ENCODE measurements at places on chromosomes 3 and 15. TPM values are rescaled to one million over a fixed set of nuclear protein-coding genes. Genes with fewer than 3 reads are reported as not detected.
A peak's percentile ranks its signal among the peaks of the same experiment; 100 is the strongest.

GRCh38 chr3:21912711-21913110 lies 161.7 kb upstream of the ZNF385D start:
- no peaks in the 10 kb centered on the region for H3K36me3 ChIP-seq
- peak; percentile 7 for DNase-seq
- H3K27me3 ChIP-seq = no peaks in the 10 kb centered on the region
- no peak overlapping the region for H3K27ac ChIP-seq
- peaks cover 19% of the 10 kb centered on the region for H3K4me1 ChIP-seq

CLDN16 gene
- total RNA-seq = not detected

- no peak for DNase-seq
- H3K27me3 ChIP-seq = no peaks in the 10 kb centered on the region
- peaks cover 31% of the 10 kb centered on the region for H3K4me1 ChIP-seq
- no peak overlapping the region for H3K4me3 ChIP-seq
These were observed 83.8 kb upstream of the TPM1 start for GRCh38 chr15:62958528-62959363.

DNA sequence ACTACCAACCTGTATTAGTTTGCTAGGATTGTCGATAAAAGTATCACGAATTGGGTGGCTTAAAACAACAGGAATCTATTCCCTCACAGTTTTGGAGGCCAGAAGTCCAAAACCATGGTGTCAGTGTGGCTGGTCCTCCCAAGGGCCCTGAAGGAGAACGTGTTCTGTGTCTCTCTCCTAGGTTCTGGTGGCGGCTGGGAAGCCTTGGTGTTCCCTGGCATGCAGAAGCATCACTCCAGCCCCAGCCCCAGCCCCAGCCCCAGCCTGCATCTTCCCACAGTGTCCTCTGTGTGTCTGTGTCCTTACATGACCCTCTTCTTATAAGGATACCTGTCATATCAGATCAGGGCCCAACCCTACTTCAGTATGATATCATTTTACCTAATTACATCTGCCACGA lies 272.5 kb upstream of the LYSMD4 start:
- H3K4me1 ChIP-seq = no peaks in the 10 kb centered on the region
- no peaks in the 10 kb centered on the region for H3K36me3 ChIP-seq
- no peaks in the 10 kb centered on the region for H3K27me3 ChIP-seq
- no peak overlapping the region for H3K4me3 ChIP-seq

GRCh38 chr15:77790481-77790880 lies 157.8 kb upstream of the LINGO1 start:
- H3K27ac ChIP-seq = no peak overlapping the region
- peaks cover 34% of the 10 kb centered on the region for H3K27me3 ChIP-seq
- no peaks in the 10 kb centered on the region for H3K4me1 ChIP-seq

EIF5A2 gene
- total RNA-seq = 30.5 TPM

- no peak overlapping the region for H3K4me3 ChIP-seq
- no peaks in the 10 kb centered on the region for H3K27me3 ChIP-seq
- peaks cover 12% of the 10 kb centered on the region for H3K4me1 ChIP-seq
These were observed 121.7 kb downstream of the PLD1 start for GRCh38 chr3:171688593-171688992.

DNA sequence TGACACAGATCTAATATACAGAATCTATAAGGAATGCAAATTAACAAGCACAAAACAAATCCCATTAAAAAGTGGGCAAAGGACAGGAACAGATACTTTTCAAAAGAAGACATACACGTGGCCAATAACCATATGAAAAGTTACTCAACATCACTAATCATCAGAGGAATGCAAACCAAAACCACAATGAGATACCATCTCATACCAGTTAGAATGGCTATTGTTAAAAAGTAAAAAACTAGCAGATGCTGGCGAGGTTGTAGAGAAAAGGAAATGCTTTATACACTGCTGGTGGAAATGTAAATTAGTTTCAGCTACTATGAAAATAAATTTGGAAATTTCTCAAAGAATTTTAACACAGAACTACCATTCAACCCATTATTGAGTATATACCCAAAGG lies 50.7 kb downstream of the ADAMTS17 start:
- H3K4me3 ChIP-seq = no peak overlapping the region
- peak; percentile 10 for DNase-seq
- peaks cover 12% of the 10 kb centered on the region for H3K36me3 ChIP-seq
- H3K27me3 ChIP-seq = no peaks in the 10 kb centered on the region
- no peaks in the 10 kb centered on the region for H3K4me1 ChIP-seq

DIS3L gene
- 13.0 TPM for total RNA-seq

- H3K4me3 ChIP-seq = no peak overlapping the region
- H3K4me1 ChIP-seq = no peaks in the 10 kb centered on the region
- DNase-seq = no peak
These were observed 195.4 kb downstream of the RAP2B start for GRCh38 chr3:153357436-153357835.

COL6A5 gene
- not detected for total RNA-seq

All from HFFc6 (cell line).